Dorsolateral prefrontal cortex (tissue), 122 donors: ENCODE measurements at places on chromosomes 5 and 9.

GRCh38 chr5:43891112-43891511 lies 288.1 kb downstream of the NNT start:
- no peak for DNase-seq

DNA sequence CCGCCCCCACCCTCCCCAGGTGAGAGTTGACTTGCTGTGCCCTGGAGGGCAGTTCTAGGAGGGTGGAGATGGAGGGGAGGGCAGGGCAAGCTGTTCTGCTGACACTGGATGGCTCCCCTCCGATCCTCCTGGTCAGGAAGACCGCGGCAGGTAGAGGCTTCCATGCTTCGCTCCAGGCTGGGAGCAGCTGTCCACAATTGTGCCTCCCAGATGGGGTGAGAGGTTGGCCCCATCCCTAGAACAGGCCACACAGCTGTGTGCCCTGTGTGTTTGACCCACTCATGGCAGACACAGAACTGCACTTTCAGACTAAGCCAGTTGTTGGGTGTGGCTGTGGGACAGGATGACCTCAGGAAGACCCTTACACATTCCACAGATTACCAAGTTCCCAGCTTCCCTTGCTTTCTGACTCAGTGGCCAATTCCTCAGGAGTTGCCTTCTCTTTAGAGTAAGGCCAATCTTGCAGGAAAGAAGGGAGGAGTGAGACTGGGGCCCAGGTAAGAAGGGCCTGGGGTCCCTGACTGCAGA lies 72.1 kb upstream of the HSPA9 start:
- no peak for DNase-seq

- no peak for DNase-seq
Measured at GRCh38 chr9:8261737-8262136, 462.2 kb upstream of the DMAC1 start.

DNA sequence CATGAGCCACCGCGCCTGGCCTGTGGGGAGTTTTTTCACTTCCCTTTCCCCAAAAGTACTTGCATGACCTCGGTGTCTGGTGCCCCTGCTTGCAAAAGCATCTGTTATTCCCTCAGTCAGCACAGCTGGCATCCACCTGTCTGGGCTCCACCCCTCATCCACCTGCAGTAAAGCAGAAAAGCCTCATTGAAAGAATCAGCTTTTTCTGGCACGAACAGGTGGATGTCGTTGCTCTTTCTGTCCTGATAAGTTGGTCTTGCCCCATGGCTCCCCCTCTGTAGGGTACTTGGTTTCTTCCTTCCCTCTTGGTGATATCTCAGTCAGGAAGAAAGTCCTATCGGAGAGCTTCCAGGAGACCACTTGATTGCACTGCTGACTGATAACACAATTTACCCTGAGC lies 37.4 kb downstream of the WWC1 start:
- DNase-seq, result no peak

DNA sequence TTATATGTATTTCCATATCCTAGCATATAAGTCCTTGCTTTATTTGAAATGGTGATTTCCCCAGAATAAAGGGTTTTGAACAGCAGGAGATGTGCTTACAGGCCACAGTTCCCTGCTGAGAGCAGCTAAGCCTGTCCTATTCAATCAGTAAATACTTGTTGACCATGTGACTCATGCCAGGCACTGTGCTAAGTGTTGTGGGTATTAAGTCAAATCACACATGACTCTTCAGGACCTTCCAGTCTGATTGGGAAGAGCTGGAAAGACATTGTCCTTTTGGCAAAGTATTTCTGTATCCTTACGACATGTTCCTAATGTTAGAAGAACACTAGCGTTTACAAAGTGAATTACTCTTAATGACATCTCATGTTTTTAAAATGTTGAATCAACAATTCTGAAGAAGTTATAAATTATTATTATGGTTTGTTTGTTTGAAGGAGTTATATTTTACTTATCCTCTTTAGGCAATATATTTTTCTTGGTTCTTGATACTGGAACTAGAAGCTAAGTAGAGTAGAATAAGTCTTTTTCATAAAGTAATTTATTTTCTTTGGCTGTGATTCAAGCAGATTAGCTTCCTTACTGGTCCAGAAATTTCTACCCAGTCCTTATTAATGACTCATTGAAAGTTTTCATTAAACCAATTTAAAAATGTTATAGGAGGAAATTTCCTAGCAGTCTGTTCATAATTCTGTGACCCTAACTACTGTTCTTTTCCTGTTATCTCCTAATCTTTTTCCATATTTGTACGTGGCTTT lies 82.1 kb downstream of the GAPVD1 start:
- no peak for DNase-seq

DNA sequence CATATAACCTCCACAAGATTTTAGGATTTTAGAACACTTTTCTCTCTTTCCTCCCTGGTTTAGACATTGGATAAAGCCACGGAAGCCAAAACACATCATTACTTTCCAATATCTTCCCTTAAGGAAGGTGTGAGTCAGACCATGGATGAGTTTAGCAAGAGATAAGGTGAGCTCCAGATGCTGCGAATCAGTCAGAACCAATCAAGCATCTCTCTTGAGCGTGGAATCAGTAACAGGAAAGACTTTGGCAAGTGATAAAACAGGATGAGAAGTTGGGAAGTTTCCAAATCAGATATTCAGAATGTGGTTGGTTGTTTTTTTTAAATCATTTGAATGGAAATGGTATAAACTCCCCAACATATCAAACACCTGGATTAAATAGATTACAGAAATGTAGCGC lies 397.8 kb downstream of the EFNA5 start:
- DNase-seq, result no peak

- DNase-seq, result no peak
Measured at GRCh38 chr9:128771094-128771721, 519 bp downstream of the ZER1 start.
